ENCODE measurements at places on chromosomes 2 and 18.

DNA sequence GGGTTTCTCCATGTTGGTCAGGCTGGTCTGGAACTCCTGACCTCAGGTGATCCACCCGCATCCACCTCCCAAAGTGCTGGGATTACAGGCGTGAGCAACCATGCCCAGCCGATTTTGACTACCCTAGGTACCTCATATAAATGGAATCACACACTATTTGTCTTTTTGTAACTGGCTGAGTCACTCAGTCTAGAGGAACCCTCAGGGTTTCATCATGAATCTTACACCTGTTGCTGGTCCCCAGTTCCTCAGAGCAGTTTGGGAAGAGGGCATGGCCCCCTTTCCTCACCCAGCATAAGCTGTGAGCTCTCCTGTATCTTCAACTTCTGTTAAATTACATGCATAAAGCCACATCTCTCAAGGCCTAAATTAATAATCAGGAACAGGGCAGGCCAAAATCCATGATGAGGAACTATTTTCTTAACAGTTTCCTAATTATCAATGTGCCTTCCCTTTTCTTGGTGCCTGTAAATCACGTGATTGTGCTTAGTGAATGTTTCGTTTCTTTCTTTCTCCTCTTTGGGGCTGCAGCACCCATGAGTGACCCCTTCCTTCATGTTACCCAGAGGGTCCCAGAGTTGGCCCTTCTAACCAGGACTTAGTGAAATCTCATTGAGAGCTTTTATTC, 20.9 kb downstream of the DYSF start:
- DNase-seq: no peak

DNA sequence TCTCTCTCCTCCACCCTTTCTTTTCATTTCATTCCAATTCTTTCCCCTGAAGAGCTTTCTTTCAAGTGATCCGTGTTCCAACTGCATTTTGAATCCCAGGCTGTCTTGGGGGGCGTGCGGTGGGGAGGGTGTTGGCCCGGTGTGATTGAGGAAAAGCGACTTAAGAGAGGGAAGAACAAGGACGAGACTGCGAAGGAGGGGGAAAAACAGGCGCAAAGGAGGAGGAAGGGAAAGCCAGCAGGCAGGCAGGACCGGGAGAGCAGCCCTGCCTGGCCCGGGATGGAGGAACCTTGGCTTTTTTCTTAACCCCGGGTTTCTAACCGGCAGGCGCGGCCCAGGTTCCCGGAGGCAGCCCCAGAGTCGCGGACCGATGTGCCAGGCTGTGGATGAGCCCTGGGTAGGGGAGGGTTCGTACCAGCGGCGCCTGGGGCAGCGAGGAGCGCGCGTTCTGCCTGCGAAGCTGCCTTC, 1.3 kb downstream of the ADCYAP1 start:
- DNase-seq: no peak

GRCh38 chr2:85659324-85659981, 8.5 kb downstream of the SFTPB start:
- DNase-seq: no peak

- DNase-seq: no peak
These were observed 15.9 kb downstream of the EIPR1 start for GRCh38 chr2:3361518-3362389.
